Activated T-cell treated with anti-CD3 and anti-CD28 coated beads for 4 hours (primary cell): ENCODE measurements at places on chromosomes 4 and X.

DNA sequence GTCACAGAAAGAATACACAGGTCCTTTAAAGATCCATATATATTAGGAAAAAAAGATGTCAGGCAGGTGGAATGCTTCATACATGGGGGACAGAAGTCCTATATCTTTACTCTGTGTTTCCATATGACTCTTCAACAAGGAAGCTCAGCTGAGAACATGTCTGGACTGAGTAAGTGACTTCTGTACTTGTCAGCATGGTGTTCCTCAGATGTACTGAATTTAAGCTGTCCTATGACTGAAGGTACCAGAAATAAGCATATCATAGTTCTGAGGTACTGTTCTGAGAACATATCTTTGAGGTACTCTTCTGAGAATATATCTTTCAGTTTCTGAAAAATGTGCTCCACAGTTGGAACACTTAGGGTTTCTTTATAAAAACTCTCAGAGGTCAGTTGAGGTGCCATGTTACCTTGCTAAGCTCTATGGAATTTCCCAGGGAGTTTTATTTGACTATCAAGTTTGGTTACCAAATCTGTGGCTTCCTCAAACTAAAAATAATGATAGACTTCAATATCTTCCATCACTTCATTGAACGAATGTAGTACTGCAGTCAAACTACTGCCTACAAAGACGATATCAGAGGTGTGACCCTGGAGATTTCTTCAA lies 597.2 kb upstream of the GNPDA2 start:
- DNase-seq = no peak

GRCh38 chr4:6619466-6620255 lies 20.8 kb upstream of the MRFAP1 start:
- no peak for DNase-seq

- no peak for DNase-seq
Observed at GRCh38 chr4:153440475-153440874, 25.7 kb upstream of the TMEM131L start.

GRCh38 chr4:143025081-143025704 lies 159.5 kb upstream of the USP38 start:
- no peak for DNase-seq

- DNase-seq = no peak
Observed at GRCh38 chr4:138644322-138644721, 371.3 kb upstream of the NOCT start.

DNA sequence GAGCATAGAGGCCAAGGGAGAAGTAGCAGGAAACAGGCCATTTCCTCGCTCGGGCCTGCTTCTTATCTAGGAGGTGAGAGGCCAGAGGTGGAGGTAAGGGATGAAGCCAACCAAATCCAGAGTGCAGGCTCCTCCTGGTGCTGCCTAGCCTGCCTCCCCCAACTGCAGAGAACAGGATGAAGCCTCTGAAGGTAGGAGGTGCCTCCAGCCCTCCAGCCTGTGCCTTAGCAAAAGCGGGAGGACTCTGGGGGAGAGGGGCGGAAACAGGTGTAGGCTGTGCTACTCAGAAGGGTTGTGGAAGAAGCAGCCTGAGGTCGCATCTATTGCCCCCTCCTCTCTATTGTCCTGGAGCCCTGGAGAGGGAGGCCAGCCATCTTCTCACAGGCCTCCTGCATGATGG lies 2.9 kb upstream of the MTM1 start:
- DNase-seq = no peak

- no peak for DNase-seq
Observed at GRCh38 chr4:112185334-112185733, 40.1 kb downstream of the FAM241A start.

DNA sequence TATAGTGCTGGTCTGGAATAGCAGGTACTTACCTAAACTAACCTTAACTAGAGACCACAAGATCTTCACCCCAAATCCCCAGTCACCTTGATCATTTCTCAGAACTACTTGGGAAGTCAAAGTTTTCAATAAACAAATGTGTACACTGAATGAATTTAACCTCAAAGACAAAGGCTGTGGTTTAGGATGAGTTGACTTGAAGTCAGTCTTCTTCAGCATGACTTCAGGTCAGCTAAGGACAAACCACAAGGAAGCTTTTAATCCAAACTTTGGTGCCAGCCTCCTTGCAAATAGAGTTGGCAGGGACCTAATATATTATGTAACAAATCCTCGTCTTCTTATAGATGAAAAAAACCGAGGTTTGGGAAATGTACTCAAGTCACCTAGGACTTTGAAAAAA lies 21.2 kb upstream of the VCX2 start:
- DNase-seq = no peak

- DNase-seq = no peak
Observed at GRCh38 chr4:23887173-23887572, 2.7 kb downstream of the PPARGC1A start.

GRCh38 chr4:60721685-60722084 lies 478.4 kb upstream of the ADGRL3 start:
- DNase-seq = no peak
